CD4-positive, alpha-beta T cell treated with Interleukin-17A for 1 hour (primary cell): ENCODE measurements at places on chromosomes 5 and 9.

DNA sequence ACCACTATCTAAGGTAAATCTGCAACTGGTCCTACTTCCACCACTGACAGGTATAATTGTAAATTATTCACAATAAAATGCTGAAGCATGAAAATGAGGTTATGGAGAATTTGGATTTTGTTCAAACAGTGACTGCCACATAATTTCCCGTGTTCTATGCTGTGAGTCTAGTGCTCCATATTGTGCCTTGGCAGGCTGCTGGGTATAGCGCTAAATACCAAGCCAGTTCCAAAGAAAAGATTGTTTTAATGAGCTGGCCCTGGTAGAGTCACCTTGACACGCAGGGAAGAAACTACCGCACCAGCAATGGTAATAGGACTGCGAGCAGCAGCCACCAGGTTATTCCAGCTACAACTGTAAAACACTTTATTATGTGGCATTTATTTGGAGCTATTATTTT is 30.4 kb downstream of the PSMB7 start:
- DNase-seq = no peak

DNA sequence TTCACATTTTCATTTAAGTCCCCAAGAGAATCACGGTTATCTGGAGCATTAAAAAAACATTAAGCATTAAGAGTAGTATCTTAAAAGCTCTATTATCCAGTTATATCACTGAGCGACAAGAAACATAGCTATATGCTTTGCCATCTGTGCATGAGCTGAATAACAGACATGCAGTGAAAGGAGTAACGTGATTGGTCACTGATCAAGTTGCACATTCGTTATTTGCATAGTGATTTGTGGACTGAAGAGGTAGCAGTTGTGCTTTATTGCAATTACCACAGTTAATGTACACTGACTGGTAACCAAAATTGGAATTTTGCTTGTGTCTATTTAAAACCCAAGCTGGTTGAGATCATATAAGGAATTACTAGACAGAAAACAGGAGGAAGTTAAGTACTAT is 107.4 kb downstream of the MCTP1 start:
- DNase-seq = no peak

DNA sequence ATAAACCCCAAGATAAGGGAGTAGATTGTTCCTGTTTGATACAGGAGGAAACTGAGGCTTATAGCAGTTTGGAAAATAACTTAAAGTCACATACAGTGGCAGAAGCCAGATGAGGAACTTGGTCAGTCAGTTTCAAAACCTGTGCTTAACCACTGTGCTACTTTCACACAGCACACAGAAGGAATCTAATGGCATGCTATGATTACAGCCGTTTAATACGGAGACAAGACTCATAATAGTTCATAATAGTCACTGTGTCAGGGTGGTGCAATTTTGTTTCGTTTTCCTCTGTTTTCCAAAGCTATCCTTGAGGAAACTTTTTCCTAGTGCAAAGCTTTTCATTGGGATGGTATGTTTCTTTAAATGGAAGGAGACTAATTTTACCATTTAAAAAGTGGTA is 112.3 kb downstream of the GCNT1 start:
- no peak for DNase-seq

- DNase-seq = no peak
Measured at GRCh38 chr9:4320021-4320420, 20.2 kb upstream of the GLIS3 start.

GRCh38 chr9:86577420-86578333 is 223.5 kb upstream of the TUT7 start:
- DNase-seq = no peak

- DNase-seq = no peak
Measured at GRCh38 chr5:73426034-73426433, 22.5 kb downstream of the FOXD1 start.

DNA sequence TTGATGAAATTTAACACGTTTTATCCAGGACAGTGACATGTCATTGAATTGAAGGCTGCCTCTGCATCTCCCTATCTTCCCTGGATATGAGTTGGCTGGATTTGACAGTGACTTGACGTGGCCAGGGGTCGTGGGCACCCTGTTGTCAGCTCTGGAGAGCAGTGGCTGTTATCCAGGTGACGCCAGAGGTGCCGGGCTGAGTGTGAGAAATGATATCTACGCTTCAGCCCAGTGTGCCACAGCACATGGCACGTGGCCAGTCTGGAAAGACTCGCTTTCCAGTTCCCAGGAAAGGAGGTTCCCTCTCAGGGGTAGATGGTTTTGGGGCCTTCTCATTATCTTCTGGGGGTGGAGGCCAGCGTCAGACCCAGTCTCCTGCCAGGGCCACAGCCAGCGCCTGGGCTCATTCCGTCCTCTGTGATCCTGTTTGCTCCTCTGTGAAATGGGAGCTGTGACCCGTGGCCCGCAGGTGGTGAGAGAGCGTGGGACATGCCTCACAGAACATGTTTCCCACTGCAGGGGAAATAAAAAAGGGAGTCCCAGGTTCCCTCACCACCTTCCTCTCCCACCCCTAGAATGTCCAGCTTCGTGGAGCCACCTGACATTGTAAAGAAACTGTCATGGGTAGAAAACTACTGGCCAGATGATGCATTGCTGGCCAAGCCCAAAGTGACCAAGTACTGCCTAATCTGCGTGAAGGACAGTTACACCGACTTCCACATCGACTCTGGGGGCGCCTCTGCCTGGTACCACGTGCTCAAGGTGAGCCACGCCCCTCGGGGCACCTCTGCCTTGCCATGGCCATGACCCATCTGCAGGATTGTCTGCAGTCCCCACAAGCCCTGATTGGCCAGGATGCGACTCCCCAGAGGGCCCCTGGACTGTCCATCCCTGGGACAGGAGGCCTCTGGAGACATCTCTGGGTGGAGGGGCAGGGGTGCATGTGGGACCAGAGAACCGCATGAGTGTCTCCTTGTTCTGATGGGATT is 76.5 kb downstream of the PHF2 start:
- no peak for DNase-seq

- no peak for DNase-seq
Measured at GRCh38 chr9:126372716-126373115, 46.1 kb downstream of the MVB12B start.

DNA sequence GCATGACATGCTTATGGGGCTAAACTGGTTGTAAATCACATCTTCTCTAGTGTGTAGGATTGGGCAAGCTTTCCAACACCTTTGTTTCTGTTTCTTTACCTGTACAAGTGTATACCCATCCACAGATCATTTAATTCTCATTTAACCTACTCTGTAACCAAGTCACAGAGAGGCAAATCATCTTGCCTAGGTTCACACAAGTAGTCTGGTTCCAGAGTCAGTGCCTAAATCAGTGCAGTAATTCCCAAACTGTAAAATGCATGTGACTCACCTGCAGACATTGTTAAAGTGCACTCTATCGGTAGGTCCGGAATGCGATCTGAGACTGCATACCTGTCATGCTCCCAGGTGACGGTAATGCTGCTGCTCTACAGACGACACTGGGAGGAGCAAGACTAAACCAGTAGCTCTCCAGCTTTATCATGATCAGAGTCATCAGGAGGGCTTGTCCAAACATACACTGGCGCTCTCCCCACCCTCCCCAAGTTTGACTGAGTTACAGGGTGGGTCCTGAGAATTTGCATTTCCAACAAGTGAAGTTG is 107.9 kb upstream of the FREM1 start:
- no peak for DNase-seq

DNA sequence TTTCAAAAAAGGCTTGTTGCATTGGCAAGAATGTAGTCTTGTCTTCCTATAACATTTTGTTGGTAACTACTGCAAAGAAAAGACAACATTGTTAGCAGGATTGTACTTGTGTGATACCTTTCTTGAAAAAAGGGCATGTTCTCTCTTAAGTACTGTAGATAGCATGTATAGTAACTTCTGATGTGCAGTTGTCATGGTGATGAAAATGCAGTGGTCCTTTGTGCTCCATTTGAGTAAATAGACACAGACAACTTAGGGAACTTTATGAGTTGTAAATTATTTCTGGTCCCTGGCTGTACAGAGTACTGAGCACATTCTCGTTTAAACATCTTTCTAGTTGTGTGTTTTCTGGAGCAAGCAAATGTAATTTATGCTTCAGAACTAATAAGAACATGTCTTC is 103.3 kb downstream of the CD180 start:
- DNase-seq = no peak

GRCh38 chr5:15597804-15598203 is 97.8 kb downstream of the FBXL7 start:
- DNase-seq = no peak

- DNase-seq = no peak
Measured at GRCh38 chr5:116766470-116766947, 191.9 kb upstream of the SEMA6A start.

GRCh38 chr5:147568710-147569406 is 59.0 kb upstream of the DPYSL3 start:
- no peak for DNase-seq

DNA sequence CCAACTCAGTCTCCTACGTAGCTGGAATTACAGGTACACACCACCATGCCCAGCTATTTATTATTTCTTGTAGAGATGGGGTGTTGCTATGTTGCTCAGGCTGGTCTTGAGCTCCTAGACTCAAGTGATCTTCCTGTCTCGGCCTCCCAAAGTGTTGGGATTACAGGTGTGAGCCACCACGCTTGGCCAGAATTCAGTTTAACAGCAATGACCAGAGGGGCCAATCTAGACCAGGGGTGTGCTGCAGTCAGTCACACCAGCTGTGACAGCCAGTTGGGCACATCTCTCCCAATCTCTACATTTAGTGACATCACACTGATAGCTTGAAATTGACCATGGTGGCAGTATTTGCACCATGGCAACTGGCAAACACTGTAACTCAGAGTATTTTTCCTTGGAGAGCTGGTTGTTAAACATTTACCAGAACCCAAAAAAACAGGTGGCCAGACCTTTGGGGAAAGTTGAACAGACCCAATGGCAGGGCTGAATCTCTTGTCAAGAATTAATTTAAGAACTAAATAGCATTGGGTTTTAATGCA is 67.7 kb upstream of the UBTD2 start:
- DNase-seq = no peak

DNA sequence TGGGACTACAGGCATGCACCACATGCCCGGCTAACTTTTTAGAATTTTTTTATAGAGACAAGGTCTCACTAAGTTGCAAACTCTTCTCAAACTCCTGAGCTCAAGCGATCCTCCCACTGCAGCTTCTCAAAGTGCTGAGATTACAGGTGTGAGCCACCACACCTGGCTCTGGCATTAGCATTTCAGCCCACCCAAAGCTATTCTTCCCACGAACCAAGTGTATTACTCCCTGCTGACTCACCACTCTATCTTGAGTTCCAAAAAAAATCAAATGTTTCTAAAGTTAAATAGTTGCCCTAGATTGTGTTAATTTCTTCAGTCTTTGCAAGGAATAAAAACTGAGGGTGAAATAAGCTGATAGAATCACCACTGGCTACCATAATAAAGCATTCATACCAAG is 205.5 kb downstream of the ARRDC3 start:
- DNase-seq = no peak
